CD4-positive, alpha-beta memory T cell (primary cell): ENCODE measurements at places on chromosomes 2 and 18.

DNA sequence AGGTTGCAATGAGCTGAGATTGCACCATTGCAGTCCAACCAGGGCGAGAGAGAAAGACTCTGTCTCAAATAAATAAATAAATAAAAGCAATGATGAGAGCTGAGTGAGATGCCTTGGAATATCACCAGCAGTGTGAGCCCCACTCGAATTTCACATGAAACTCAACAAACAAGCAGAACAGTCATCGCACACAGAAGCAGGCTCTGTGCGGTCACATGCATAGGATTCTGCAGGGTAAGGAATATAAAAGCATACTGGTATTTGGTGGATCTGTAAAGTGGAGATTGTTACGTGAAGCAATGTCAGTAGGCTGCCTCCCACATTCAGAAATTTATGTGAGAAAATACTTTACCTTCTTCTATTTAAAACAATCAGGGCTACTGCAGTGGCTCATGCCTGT is 18.0 kb upstream of the AP1S3 start:
- no peak for DNase-seq

GRCh38 chr18:33745871-33746545 is 168.0 kb downstream of the ASXL3 start:
- DNase-seq, result no peak

GRCh38 chr18:2985628-2986027 is 27.3 kb downstream of the LPIN2 start:
- peak; percentile 47 for DNase-seq

- no peak for DNase-seq
These were observed 86.3 kb downstream of the MAIP1 start for GRCh38 chr2:200041639-200042038.

GRCh38 chr18:37578886-37579513 is 13.4 kb upstream of the CELF4 start:
- DNase-seq, result no peak

DNA sequence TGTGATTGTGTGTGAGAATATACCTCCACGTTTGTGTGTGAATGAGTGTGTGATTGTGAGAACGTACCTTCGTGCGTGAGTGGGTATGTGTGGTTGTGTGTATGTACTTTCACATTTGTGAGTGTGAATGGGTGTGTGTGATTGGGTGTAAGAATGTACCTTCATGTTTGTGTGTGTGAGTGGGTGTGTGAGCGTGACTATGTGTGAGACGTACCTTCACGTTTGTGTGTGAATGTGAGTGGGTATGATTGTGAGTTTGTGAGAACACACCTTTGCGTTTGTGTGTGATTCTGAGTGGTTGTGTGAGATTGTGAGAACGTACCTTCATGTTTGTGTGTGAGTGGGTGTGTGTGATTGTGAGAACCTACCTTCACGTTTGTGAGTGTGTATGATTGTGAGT is 5.8 kb upstream of the ADCY3 start:
- no peak for DNase-seq

- no peak for DNase-seq
These were observed 1529.5 kb downstream of the LRP1B start for GRCh38 chr2:140601342-140601741.

- no peak for DNase-seq
These were observed 219.4 kb downstream of the TMEM163 start for GRCh38 chr2:134499307-134499926.

DNA sequence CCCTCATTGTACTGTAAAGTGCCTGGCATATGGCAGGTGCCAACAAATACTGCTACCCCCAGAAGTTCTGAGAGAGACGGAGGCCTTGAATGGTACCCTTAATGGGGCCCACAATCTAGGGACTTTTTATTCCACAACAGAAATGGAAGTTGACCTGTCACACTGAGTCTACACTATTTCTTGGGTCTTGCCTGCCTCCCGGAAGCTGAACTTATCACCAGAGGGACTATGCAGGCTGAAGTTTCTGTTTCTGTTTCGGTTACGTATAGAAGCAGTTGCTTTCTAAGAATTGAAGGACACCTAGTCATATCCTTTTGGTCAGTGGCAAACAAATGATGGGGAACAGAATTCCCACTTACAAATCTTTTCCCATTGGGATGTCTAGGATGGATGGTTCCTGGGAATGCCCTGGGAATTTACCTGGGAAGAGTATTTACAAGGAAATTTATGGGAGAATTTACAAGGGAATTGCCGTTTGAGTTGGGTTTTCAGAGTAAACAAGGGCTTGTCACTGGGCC is 74.2 kb downstream of the HS1BP3 start:
- peak; percentile 50 for DNase-seq

DNA sequence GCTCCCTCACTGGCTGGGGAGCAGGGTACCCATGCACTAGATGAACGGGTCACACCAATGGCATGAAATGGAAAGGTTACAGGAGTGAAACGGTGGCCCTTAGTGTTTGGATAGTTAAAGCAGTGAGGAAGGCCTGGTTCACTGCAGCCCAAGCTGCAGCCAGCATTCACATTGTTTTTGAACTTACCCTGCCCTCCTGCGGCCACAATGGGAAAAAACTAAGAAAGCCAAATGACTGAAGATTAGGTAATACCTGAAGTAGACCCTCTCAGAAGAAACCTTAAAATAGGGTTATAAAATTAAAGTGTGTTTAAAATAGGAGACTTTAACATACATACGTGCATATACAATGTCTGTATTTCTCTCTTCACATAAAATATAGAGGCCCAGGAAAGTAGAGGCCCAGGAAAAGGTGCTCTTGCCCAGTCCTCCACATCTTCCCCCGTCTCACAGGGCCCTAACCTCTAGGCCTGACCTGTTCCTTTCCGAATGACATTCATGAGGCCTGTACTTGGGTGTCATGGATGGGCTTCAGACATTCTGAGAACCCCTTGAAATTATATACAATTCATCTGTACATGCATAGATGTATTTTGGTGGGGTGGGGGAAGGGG is 33.3 kb downstream of the DOK1 start:
- peak; percentile 67 for DNase-seq

GRCh38 chr2:117717072-117717471 is 97.4 kb upstream of the DDX18 start:
- no peak for DNase-seq

GRCh38 chr18:79756826-79757225 is 40.9 kb upstream of the KCNG2 start:
- DNase-seq, result no peak

GRCh38 chr2:151730262-151730975 is 3.9 kb downstream of the NEB start:
- DNase-seq, result no peak

DNA sequence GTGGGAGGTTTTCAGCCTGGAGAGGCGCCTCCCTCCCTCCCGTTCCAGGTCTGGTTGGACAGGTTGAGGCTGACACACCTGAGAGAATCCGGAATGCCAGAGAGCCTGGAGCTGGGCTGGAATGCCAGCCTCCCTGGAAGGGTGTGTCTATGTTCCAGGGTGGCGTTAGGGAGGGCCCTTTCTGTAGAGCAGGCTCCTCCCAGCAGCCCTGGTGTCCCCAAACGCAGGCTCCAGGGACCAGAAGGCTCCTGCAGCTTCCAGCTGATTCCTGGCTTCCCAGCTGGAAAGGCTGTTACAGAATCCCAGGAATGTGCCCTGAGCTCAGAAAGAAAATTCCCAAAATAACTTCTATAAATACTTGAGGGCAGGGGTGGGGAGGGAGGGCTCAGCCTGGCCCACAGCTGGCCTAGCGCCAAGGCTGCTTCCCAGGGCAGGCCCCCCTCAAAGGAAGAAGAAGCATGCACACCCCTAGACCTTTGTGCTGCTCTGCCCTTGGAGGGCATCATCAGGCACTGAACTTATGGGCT is 85.4 kb downstream of the STPG4 start:
- no peak for DNase-seq

DNA sequence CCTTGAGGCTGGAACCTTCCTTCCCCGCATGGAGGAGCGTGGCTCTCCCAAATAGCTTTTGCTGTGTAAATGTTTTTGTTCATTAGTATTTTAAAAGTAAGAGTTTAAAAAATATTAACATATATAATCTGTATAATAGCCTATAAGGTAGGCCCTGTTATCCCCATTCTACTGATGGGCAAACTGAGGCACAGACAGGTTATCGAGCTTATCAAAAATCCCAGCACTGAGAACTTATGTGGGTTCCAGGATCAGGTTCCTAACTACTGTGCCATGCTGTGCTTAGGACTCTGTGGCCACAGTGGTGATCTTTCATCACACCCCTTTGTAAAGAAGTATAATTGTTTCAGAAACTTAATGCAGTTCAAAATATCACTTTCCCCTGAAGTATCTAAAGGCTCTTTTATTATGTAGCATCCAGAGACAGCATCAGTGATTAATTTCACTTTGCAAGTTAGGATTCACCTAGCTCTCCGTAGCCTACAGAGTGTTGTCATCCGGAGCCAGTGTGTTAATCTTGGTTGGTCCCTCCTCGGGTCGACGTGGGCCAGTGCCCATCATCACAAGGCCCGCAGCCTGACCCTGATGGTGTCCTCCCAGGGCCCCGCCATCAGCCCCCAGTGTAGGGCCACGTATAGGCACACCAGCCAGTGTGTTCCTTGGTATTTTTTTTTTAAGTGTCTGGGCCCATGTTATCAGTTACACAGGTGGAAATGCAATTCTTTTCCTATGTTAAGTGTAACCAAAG is 28.7 kb downstream of the CABLES1 start:
- DNase-seq, result no peak

GRCh38 chr18:77201506-77201905 is 48.1 kb upstream of the GALR1 start:
- no peak for DNase-seq

GRCh38 chr18:47709556-47709955 is 220.9 kb downstream of the SMAD2 start:
- no peak for DNase-seq

DNA sequence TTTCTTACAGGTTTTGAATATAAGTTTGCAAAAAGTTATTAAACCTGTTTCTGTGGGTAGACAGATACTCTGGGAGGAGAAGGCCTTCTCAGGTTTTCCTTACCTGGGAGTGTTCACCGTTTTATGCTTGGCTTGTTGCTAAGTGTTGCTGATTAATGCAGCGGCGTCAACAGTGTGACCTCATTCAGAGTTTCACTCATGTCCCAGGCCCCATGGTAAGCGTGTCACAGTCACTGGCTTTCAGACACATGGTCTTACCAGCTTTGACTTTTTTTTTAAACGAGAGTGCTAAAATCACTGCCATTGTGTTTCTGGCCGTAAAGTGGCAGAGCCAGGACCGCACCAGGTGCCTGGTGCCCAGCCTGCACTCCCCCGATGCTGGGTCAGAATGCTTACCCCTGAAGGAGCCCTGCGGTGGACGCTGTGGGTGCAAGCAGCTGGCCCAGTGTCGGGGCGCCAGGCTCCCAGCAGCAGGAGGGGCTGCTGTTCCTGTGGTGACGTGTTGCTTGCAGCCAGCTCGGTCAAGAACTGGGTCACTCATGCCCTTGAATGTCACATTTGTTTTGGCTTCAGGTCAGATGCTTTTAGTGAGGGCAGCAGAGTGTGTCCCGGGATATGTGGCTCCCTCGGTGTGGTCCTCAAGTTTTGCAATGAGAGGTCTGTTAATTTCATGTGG is 3.5 kb downstream of the CAPN10 start:
- DNase-seq, result no peak

GRCh38 chr2:11592671-11593574 is 59.1 kb downstream of the GREB1 start:
- DNase-seq, result no peak

DNA sequence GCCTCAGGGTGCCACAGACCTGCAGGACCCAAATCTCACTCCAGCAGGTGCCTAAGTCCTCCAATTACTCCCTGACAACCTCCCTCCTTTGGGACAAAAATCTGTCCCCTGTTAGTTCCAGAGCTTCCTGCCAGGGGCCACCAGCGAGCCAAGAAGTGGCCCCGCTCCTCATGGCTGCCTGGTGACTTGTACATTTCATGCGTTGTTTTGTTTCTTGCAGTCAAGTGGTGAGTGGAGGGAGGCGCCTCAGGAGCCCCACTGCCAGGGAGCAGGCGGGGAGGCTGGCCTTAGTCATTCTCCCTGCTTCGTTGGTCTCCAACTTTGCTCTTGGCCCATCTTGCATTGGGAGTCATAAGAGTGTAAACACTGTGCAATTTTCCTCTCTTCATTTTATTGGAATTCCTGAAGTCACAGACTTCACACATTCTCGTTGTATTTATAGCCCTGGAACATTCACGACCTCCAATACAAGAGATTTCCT is 81.3 kb downstream of the KCNF1 start:
- DNase-seq, result no peak

- DNase-seq, result no peak
These were observed 718.7 kb upstream of the SLC8A1 start for GRCh38 chr2:41170589-41170988.

DNA sequence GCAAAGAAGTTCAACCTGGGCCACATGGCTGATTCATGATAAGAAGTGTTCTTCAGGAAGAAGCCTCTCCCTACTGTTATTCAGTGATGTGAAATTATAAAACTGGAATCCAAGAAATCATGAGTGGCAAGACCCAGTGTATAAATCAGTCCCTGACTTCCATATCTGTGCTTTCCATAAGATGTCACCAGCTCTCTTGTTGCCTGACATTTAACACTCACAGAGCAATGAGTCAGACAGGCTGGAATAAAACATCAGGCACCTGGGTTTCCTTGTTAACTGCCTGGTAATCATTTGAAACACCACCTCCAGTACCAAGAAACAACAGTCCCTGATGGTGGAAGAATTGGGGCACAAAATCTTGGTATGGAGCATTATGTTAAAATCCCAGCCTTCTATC is 76.1 kb downstream of the SCG2 start:
- DNase-seq, result no peak
